Hematopoietic multipotent progenitor cell treated with erythropoietin and hydrocortisone succinate and interleukin-3 and kit ligand, for 6 days (in vitro differentiated cells): ENCODE measurements at places on chromosomes 2 and 18.

DNA sequence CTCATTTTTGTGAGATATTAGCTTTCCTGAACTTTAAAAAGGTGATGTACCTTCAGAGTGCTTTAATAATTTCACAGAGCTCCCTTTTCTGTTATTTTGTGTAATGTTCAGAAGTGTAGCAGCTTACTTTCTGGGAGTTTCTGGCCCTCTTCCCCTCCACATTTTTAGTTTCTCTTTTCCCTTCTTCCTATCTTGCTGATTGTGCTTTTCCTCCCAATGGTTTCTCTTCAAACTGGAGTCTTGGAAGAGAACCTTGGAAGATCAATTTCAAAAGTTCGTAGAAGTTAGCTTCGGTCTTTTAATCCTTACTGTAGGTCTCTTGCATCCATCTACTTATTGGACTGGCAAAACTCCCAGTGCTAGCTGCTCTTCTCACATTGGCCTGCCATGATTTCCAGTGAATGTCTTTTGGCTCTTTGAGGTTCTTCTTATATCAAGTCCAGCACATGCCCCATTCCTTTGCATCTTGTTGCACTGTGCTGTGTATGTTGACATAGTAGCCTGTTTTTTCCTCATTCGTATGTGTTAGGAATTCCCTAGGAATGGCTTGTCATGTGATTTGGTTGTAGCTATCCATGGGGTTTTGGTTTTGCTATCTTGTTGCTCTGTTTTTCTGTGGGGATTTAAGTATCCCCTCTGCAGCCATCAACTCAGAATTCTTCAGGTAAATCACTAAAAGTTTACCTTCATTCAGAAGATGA, 7.8 kb downstream of the CCNT2 start:
- DNase-seq, result no peak

DNA sequence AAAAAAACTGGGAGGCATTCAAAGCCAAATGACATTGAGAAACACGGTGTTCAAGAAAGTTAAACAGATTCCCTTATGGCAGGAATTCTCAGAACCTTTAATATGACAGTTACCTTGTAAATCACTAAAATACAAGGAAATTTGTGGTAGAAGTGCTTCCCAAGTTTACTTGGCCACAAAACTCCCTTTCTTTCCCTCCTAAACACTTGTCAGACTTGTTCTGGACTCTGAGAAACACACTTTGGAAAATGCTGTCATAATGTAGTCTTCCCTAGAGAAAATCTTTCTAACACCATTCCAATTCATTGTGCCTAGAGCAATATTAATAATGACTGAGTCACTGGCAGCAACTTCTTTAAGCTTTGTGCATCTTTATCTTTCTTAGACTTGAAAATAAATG, 140.4 kb downstream of the ANKRD44 start:
- DNase-seq, result no peak

DNA sequence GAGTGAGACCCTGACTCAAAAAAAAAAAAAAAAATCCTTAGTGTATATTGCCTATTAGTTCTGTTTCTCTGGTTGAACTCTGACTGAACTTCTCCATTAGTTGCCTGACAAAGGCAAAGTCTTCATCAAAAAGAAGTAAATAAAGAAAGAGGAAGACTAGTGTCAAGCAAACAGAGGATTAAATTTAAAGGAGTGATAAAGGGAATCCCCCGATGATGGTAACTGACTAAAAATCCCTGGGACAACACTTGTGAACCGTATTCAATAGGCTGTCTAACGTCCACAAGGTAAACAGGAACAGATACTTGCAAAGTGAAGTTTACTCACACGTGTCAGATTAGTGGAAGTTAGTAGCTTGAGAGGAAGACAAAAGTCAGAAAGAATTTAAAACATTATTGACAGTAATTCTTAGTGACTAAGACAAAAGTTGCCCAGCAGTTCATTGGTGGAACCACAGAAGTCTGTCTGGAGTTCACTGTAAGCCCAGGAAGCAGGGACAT, 26.2 kb upstream of the SPOPL start:
- DNase-seq, result no peak

DNA sequence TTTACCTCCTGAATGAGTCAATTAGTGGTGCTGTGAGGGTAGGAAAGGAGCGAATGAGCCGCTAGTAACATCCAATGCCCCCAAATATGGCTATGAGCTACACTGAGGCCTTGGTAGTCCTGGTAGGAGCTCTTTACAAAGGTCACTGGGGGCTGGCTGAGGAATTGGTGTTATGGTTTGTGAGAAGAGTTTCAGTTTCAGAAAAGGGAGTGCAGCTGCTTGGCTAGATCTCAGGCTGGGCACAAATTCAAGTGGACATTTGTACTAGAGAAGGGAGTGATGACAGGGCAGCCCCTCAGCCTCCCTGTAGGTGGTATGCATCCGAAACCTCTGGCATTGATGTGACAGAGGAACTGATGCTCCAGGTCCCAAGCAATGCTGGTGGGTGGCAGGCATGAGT, 13.9 kb upstream of the PAIP2B start:
- no peak for DNase-seq

DNA sequence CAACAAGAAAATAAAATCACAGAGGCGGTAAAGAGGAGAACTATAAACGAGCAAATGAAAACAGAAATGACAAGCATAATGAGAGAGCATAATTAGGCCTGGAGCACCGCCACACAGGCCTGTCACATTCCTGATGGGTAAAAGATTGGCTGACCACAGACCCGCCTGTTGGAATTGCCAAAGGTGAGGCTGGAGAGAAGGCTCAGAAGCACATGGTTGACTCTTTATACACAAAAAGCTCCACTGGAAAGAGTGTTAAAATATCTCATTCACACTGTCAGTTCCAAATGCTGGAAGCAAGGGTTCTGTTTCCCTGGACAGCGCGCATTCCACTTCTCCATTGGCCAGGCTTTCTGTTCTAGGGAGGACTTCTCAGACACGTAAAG, 5.9 kb upstream of the LGALSL start:
- DNase-seq, result no peak

- no peak for DNase-seq
Measured at GRCh38 chr2:205665791-205666190, 16.5 kb upstream of the NRP2 start.

DNA sequence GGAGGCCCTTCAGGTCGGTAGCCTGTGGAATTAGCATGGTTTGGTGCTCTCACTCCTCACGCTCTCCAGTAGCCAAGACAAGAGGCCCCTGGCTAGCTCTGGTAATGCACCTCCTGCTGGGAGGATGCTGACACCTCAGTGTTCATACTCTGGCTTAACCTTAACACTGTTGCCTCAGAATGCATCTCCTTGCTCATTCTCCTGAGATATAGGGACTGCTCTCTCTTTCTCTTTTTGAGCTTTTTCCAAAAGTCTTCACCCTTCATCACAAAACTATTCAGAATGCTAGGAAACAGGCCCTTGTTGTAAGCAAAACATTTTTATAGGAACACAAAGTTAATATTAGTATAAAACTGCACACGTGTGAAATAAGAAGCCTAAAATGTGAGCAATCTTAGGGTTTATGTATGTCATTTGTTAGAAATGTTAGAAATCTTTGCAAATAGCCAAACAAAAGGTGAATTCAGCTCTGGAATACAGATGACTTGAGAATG, 17.3 kb upstream of the IMPA2 start:
- DNase-seq, result peak; percentile 41

DNA sequence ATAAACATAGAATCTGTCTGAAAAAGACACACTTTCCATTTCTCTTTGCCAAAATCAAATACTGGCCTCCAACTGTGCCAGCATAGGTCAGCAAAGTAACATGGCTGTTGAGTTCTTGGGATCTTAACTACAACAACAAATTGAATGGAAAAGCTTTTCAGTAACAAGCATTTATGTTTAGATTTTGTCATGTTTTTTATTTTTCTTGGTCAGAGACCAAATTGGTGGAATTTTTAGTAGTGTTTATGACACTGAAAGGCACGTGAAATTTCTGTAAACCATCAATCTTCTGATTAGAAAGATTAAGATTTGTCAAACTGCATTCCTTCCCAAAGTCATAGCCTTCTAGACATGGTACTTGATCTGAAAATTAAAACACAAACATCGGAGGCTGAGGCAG, 77.6 kb downstream of the PDE1A start:
- DNase-seq, result no peak

DNA sequence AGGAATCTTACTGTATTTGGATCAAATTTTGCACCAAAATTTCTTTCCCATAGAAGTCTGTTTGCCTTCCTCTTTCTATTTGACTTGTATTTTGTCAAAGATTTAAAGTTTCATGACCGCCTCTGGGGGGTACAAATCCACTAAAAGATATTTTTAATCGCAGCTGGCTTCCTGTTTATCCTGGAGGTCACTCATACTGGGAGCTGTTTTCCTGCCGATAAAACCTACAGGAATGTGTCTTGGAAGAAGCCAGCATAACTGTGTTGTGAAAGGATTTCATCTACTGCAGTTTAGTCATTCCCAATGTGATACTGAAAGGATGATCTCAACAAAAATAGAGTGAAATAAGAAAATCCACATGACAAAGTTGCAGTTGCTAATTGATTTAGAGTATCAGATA, 184.0 kb downstream of the RIT2 start:
- no peak for DNase-seq

DNA sequence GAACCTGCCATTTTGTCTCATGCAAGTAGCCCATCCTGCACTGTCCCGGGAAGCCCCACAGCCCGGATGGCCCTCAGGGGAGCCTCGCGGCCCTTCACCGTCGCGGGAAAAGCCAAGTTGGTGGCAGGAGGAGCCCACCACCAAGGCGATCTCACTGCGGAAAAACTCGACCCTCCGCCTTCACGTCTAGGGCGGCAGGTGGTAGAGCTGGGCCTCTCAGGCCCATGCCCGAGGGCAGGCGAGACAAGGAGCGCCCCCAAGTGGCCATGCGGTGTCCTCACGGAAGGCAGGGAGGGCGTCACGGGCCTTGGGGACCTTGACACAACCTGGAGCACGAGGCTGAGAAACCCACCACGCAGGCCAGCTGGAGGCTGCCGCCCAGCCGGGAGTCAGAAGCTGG, 34.8 kb upstream of the SKA1 start:
- no peak for DNase-seq

DNA sequence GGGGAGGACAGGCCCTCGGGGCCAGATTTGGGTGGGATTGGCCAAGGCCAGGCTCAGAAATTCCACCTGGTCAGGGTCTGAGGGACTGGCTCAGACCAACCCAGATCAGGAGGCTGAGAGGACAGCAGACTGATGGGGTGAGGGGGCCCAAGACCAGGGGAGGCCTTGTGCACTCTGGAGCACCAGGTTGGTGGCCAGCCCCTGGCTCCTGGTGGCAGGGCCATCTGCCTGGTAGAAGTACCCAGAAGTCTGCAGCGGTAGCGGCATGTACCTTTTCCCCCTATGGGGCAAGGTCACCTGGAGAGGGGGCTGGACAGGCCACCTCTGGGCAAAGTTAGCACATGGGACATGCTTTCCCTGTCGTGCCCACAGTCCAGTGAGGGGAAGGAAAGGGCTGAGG, 21.2 kb upstream of the ODC1 start:
- DNase-seq, result no peak

- DNase-seq, result no peak
Measured at GRCh38 chr2:226652369-226652768, 147.3 kb downstream of the IRS1 start.

GRCh38 chr2:186569897-186570296, 20.0 kb upstream of the ITGAV start:
- no peak for DNase-seq

DNA sequence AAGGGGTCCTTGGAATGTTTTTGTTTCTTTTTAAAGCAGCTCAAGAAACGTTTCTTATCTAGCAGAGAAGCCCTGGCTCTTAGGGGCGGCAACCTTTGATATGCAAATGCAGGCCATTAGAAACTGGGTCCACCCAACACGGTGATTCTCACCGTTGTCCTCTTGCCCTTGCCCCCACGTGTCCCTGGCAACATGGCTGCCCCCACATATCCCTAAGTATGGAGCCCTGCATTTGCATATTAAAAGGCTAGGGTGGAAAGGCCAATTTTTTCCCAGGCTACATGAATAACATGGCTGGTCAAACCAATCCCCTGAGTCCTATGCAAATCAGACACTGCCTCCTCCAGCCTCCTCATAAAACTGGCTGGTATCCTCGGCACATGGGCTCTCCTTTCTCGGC, 230.1 kb upstream of the SPOPL start:
- no peak for DNase-seq

GRCh38 chr18:67108894-67109293, 407.6 kb downstream of the DSEL start:
- no peak for DNase-seq

GRCh38 chr2:196434217-196434616, 205.3 kb upstream of the CCDC150 start:
- DNase-seq, result no peak

- DNase-seq, result no peak
Measured at GRCh38 chr2:58064086-58064485, 17.5 kb downstream of the VRK2 start.

- DNase-seq, result no peak
Measured at GRCh38 chr2:152434395-152435182, 99.6 kb downstream of the FMNL2 start.

GRCh38 chr18:46892842-46893241, 24.5 kb downstream of the PIAS2 start:
- DNase-seq, result no peak

DNA sequence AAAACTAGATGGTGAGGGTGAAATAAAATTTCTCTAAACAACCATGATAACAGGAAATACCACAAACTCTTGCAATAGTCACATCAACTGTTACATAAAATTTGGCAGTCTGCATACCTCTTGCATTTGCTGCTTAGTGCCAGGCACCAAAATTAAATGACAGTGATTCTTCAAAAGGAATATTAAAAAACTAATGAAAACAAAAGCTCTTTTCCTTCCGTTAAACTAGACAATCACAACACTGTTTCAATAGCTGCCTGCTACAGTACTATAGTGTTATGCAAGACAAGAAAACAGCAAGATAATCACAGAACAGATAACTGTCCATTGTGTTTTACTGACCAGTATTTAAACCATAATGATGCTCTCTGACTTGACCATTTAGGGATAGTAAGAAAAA, 239.0 kb upstream of the SMAD7 start:
- DNase-seq, result peak; percentile 18

- no peak for DNase-seq
Measured at GRCh38 chr18:66150650-66151049, 399.8 kb downstream of the CDH7 start.

GRCh38 chr2:119280680-119281079, 57.0 kb downstream of the STEAP3 start:
- no peak for DNase-seq

- no peak for DNase-seq
Measured at GRCh38 chr2:119704670-119705120, 25.7 kb downstream of the TMEM177 start.

- peak; percentile 36 for DNase-seq
Measured at GRCh38 chr2:106638043-106638442, 150.9 kb downstream of the CD8B2 start.

- no peak for DNase-seq
Measured at GRCh38 chr2:7905756-7906155, 776.1 kb upstream of the ID2 start.
